ENCODE measurements at places on chromosomes 6 and 20.

GRCh38 chr6:161233986-161234661 is 39.7 kb downstream of the AGPAT4 start:
- peak; percentile 46 for DNase-seq

- DNase-seq: no peak
Measured at GRCh38 chr6:84854811-84855400, 90.5 kb upstream of the TBX18 start.

- DNase-seq: peak; percentile 27
Measured at GRCh38 chr6:150142670-150143515, at the start of gene PPP1R14C. Gene PPP1R14C (plus strand): TSS chr6:150143044. CDS start chr6:150143193, 149 bp downstream.

GRCh38 chr6:157768863-157769551 is 54.0 kb upstream of the SNX9 start:
- no peak for DNase-seq

DNA sequence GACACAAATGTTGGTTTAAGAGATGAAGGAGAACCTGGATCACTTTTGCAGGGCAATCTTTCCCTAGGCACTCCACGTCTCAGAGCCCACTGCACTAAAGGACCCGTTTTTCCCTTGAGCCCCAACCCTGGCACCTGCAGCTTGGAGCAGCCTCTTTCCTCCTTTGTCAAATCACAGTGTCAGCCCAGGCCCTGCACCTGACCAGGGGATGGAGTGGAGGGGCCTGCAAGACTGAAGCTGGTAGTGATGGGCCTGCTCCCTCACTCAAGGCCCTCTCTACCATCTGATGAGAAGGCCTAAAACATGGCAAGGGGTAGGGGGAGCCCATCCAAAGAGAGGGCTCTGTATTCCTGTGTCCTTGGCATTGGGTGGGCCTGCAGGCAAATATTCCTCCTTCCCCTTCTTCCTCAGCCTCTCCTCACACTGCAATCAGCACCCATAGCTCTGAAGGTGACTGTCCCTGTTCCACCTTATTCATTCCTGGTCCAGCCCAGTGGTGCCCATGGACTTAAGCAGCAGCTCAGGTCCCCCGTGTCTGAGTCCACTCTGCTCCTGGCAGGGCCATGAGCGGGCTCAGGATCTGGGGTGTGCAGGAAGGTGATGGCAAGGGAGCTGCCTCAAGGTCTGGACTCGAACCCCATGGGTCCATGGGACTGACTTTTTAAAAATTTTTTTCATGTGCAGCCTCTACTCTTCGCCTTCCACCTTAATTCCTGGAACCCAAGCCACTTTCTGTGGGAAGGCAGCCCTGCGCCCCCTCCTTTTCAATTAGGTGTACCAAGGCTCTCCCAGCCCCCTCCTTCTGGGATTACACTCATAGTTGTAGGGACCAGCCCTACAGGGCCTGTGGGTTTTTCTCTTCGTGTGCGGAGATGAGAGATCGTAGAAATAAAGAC is 6.7 kb downstream of the RAET1G start:
- no peak for DNase-seq

Measured in SJCRH30 (cell line).